Adipocyte (in vitro differentiated cells): ENCODE measurements at places on chromosomes 1 and 21.

GRCh38 chr1:8122160-8122476, 96.0 kb upstream of the ERRFI1 start:
- DNase-seq: no peak

- DNase-seq: peak; percentile 48
Observed at GRCh38 chr1:197787056-197787455, 11.8 kb upstream of the DENND1B start.

- peak; percentile 66 for DNase-seq
Observed at GRCh38 chr21:34912022-34912945, 136.8 kb downstream of the RUNX1 start.

- DNase-seq: no peak
Observed at GRCh38 chr1:111963985-111964738, 25.3 kb downstream of the KCND3 start.

- DNase-seq: no peak
Observed at GRCh38 chr21:45963232-45963570, 18.4 kb upstream of the COL6A1 start.

- DNase-seq: peak; percentile 40
Observed at GRCh38 chr1:210647406-210648333, 319.0 kb downstream of the HHAT start.

DNA sequence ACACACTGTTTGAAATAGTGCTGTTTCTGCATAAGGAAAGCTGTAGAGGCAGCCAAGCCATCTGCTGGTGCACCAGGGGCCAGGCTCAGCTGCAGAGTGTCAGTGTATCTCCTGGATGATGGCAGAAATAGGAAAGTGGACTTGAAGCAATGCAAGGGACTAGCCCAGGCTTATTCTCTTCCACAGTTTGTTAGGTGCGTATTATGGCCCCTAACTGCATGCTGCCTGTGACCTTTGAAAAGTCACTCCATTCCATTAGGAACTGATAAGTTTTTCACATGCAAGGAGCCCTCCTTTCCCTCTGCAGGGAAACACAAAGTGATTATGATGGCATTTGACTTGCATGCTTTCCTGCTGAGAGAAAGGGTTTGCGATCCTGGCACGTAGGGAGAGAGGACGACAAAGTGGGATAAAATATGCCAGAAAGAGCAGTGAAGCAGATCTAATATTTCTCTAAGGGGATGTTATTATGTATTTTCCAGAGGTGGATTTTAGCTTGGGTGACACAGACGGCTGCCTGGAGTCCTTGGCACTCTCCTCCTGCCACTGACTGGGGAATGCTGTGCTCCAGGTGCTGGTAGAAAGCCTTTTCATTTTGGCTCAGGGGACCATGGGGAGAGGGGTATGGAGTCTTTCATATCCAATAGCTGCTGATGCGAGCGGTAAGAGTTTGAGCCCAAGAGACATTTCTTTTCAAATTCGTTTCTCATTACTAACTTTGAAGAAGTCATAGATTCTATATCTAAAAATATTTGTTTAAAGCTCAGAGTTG, 402.1 kb upstream of the B3GALT2 start:
- peak; percentile 20 for DNase-seq

DNA sequence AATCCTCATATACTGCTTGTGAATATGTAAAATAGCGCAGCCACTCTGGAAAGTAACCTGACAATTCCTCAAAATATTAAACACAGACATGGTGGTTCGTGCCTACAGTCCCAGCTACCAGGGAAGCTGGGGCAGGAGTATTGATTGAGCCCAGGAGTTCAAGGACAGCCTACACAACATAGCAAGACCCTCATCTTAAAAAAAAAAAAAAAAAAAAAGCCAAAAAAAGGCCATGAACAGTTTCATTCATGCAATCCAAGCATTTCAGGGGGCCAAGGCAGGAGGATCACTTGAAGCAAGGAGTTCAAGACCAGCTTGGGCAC, 4.6 kb downstream of the USP48 start:
- DNase-seq: no peak

- no peak for DNase-seq
Observed at GRCh38 chr1:95146637-95147036, 29.5 kb downstream of the TLCD4 start.

DNA sequence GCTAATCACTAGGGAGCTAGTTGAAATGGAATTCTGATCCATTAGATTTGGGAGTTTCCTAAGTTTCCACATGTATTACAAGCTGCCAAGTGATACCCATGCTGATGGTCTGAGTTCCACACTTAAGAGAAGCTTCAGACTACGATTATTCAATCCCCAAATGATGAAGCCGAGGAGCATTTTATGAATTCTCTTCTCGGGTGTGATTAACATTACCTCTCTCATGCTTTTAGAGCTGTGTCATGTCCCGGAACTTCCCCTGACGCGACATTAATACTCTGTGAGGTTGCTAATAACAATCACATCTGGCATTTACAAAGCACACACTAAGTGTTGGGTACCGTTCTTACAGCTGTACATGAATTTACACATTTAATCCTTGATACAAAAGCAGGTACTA, 63.0 kb downstream of the KCNJ15 start:
- no peak for DNase-seq

DNA sequence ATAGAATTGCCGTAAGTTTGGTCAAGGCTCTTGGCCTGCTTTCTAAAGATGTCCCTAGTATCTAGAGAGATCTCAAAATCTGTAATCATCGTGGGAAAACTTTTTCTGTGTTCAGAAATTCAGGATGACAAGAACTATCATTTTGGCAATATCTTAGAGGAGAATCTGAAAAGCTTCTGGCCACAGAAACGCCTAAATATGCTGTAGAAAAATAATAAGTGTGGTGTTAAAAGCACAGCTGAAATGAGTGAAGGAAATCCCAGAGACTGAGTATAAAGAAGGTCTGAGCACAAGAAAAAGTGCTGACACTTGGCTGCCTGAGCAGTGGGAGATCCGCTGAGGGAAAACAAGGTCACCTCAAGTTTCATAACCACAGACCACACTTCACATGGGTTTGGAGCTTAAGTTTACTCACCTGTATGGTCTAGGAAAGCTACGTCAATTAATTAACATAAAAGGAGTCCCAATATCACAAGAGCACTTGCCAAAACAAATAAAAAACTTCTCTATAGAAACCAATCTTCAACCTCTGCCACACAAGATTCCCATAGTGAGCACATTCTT, 235.2 kb upstream of the IRF2BP2 start:
- no peak for DNase-seq

DNA sequence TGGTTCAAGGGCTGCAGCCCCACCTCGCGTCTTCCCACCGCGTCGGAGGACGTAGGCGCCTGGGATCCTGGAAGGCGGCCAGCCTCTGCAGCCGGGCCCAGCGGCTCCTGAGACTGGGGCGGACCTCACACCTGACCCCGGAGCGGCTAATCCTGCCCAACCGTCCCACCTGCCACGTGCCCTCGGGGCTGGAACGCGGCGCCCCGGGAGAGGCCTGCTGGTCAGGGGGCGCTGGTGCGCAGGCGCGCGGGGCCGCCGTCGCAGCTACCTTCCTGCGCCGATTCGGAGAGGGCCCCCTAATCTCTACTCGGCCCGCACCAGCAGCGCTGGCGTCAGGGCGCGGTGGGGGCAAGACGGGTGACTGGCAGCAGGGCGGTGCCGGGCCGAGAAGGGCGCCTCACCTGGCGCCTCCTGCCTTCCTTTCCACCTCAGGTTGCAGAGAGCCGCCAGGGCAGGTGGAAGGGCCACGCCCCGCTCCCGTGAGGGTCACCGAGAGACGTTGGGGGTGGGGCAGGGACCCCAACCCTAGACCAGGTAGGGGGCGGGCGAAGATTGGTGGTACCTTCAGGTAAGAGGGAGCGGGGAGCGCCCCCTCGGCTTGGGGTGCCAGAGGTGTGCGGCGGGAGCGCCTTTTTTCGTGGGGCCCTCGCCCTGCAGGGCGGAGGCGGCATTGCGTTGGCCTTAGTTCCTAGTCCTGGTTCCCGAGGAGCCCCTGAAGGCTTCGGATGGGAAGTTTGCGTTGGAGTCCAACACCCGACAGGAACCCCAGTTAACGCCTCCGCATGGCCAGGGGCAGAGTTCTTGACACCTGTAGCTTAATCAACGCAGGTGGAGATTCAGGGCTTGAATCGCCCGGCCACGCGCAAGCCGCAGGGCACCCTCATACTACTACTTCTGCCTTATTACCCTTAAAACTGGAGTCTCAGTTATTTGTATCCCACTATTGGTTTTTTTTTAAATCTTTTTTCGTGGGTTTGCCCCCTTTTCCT, at the start of gene TDRD5:
TDRD5 (plus strand) TSS at position 241 of the 989 bp plus-strand sequence. CDS start 784 bp downstream, outside the sequence.
- DNase-seq: no peak

DNA sequence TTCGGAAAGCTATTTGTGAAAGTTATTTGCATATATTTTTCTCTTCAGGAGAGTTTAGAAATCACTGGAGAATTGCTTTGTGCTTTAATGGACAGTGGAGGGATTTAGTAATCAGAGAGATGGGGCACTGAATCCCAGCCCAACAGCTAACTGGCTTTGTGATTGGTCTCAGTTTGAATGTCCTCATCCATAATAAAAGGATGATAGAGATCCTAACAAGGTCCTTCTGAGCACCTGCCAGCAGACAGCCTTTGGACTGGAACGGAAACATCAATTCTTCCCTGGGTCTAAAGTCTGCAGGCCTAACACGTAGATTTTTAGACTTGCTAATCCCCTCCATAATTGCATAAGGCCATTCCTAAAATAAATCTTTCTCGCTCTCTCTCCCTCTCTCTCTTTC, 112.0 kb upstream of the ADAMTS5 start:
- DNase-seq: no peak

GRCh38 chr1:86468501-86468977, at the start of gene CLCA1:
CLCA1 (plus strand) TSS chr1:86468927; CDS start chr1:86468972, 45 bp downstream.
- no peak for DNase-seq

DNA sequence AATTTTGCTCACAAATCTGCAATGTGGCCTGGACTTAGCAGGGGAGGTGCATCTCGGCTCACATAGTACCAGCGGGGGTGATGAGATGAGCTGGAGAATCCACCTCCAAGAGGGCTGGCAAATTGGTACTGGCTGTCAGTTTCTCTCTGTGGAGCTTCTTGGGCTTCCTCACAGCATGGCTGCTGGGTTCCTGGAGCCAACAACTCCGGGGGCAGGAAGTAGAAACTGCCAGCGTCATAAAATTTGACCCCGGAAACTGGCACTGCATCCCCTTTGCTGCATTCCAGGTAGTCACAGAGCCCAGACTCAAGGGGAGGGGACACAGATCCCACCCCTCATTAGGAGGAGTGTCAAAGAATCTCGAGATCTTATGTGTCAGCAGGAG, 17.0 kb upstream of the TNFRSF1B start:
- DNase-seq: no peak

- DNase-seq: no peak
Observed at GRCh38 chr1:208272311-208272710, 28.1 kb upstream of the PLXNA2 start.

GRCh38 chr21:17673261-17674020, 60.7 kb upstream of the BTG3 start:
- DNase-seq: peak; percentile 74

GRCh38 chr1:180042988-180043622, 88.5 kb downstream of the CEP350 start:
- DNase-seq: peak; percentile 82

GRCh38 chr1:172928412-172928811, 122.3 kb downstream of the TNFSF18 start:
- DNase-seq: peak; percentile 53

GRCh38 chr1:203520315-203520714, 26.4 kb downstream of the OPTC start:
- DNase-seq: peak; percentile 70

- no peak for DNase-seq
Observed at GRCh38 chr1:3711780-3712451, 40.3 kb upstream of the CCDC27 start.

DNA sequence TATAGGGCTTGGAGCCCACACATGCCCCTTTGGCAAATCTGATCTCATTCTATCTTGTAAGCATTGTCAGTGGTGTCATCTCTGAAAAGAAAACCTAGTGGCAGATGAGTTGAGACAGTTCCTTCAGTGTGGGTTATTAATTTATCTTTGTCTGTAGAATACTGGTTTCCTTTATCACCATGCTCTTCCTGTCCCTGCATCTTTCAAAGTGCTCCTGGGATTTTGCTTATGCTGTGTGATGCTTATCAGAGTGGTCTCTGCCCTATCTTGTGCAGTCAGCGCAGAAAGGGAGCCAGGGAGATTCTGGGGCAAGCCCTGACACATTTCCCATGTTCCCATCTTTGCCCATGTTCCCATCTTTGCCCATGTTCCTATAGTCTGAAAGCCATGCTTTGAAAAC, 402.9 kb downstream of the RWDD3 start:
- DNase-seq: no peak

DNA sequence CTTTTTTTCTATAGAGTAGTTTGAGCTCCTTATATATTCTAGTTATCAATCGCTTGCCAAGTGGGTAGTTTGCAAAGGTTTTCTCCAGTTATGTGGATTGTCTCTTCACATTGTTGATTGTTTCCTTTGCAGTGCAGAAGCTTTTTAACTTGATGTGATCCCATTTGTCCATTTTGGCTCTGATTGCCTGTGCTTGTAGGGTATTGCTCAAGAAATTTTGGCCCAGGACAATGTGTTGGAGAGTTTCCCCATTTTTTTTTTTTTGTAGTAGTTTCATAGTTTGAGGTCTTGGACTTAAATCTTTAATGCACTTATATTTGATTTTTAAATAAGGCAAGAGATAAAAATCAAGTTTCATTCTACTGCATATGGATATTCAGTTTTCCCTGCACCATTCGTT, 774.8 kb upstream of the ADAMTS5 start:
- DNase-seq: peak; percentile 73

DNA sequence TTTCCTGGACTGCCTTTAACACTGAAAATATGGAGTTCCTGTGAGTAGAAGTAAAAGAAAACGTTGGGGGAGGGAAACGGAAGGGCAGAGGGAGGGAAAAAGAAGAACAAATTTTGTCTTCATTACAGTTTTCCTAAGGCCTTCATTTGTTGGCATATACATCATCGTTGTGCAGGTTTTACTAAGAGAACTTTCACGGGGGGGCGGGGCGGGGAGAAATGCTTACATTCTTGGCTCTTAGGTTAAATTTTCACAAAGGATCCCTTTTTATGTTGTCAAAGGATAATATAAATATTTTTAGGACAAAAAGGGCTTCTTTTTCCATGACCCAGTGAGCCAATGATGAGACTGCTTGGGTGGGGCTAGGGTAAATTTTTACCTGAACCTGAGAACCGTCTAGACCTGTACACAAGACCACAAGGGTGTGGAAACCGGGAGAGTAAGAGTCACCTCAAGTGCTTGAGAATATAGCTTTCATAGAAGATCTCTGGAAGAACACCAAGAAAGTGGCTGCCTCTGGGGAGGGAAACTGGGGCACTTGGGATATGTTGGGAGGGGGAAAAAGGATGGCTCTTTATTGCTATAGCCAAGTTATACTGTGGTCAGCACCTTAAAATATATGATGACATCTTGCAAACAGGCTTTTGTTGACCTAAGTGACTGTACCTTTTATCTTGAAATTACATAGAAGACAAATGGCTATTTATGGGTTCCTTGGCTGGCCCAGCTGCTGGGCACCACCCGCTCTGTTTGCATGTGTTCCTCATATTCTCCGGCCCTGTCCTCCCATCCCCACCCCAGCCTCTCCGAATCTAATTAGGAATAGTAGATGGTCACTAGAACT, 2.0 kb upstream of the UTP25 start:
- no peak for DNase-seq

- no peak for DNase-seq
Observed at GRCh38 chr1:93703643-93704042, 22.0 kb upstream of the BCAR3 start.
